Stimulated activated CD4-positive, alpha-beta T cell treated with anti-CD3 and anti-CD28 coated beads, Interleukin-1b, Interleukin-23, amount 100 ng/mL, for 4 hours (primary cell): ENCODE measurements at places on chromosomes 2 and 18.

DNA sequence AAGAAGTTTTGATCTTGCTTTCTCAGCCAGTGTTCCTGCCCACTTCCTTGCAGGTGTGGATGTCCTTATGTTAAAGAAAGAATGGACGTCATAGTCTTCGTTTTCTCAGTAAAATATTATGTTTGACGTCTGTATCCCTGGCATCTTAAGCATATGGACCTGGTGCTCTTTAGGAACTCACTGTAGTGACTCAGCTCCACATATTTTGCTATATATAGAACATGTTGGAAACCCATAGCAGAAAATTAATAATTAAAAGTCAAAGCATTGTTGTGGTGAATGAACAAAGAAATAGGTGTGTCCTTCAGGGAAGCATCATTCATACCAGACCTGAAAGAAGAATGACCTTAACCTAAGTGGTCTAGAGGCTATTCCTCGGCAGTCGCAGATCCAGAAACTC lies 196.1 kb downstream of the MCFD2 start:
- DNase-seq, result no peak

DNA sequence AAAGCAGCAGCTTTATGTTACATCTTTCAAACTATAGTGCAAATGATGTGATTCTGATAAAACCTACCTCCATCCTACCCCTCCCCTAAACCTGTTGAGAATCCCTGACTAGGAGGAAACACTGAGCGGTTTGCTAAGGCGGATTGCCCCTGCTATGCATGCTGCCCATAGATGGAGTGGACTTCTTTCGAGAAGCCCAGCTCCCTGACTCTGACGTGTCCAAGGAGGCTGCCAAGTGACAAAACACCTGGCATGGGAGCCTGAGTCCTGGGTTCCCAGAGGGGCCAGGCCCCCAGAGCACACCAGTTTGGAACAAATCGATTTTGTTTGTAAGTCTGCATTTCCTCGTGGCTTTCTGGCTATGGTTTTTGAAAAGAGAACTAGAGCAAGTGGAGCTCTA lies 1.4 kb upstream of the UXS1 start:
- no peak for DNase-seq

GRCh38 chr2:101038455-101039255 lies 36.6 kb downstream of the RPL31 start:
- no peak for DNase-seq

GRCh38 chr2:160269365-160269764 lies 69.3 kb upstream of the ITGB6 start:
- no peak for DNase-seq

GRCh38 chr18:76538846-76539245 lies 43.8 kb upstream of the ZNF516 start:
- no peak for DNase-seq

- DNase-seq, result no peak
Measured at GRCh38 chr2:57987835-57988573, 58.6 kb upstream of the VRK2 start.

DNA sequence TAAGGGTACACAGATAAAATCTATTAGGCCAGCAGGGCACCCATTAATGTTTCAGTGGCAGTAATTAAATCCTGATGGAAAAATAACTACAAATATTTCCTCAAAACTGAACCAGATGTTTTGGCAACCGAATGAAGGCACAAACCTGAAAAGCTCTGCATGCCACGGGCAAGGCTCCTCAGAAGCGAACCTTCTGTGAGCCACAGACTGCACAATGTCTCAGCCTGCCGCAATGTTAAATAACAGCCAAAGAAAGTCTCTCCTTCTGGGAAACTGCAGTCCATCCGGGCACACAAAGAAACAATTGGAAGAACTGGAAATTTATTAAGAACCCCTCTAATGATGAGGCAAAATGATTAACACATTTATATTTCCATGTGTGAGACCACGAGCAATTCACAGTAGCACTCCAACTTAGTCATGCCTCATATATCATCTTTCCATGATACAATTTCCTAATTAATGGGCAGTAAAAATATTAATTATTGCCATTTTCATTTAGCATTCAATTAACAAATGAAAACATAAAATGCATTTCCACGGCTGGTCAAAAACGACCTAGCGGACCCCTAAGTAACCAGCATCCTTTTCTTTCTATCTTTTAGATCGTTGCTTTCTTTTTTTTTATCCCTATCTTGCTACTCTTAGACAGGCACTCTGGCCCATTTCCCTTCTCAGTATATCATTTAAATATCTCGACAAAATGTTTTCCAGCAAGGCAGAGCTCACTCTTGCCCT lies 237.5 kb downstream of the EPHA4 start:
- no peak for DNase-seq

GRCh38 chr2:20618886-20619521 lies 31.9 kb downstream of the HS1BP3 start:
- no peak for DNase-seq

DNA sequence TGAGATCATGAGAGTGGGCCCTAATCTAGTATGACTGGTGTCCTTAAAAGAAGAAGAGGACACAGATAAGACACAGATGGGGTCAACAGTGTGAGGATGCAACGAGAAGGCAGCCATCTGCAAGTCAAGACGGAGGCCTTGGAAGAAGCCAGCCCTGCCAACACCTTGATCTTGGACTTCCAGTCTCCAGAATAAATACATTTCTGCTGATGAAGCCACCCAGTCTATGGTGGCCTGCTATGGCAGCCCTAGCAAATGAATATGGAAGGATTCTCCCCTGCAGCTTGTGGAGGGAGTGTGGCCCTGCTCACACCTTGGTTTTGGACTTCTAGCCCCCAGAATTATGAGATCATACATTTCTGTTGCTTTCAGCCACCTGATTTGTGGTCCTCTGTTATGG lies 12.3 kb downstream of the CTIF start:
- DNase-seq, result no peak

DNA sequence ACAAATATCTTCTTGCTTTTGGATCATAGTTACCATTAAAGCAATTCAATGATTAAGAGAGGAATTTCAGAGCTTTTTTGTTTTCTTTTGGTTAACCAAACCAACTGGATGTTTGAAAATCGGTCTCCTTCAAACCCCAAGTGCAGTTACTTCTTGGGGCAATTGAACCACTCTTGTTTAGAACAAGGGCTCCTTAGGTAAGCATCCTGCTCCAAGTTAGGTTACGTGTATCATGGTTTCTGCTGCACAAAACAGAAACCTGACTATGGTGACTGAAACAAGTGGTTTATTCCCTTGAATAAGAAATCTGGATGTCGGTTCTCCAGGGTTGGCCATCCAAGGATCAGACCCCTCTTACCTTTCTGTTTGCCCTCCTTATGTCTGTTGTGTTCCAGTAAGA lies 16.1 kb upstream of the LGALSL start:
- DNase-seq, result no peak

DNA sequence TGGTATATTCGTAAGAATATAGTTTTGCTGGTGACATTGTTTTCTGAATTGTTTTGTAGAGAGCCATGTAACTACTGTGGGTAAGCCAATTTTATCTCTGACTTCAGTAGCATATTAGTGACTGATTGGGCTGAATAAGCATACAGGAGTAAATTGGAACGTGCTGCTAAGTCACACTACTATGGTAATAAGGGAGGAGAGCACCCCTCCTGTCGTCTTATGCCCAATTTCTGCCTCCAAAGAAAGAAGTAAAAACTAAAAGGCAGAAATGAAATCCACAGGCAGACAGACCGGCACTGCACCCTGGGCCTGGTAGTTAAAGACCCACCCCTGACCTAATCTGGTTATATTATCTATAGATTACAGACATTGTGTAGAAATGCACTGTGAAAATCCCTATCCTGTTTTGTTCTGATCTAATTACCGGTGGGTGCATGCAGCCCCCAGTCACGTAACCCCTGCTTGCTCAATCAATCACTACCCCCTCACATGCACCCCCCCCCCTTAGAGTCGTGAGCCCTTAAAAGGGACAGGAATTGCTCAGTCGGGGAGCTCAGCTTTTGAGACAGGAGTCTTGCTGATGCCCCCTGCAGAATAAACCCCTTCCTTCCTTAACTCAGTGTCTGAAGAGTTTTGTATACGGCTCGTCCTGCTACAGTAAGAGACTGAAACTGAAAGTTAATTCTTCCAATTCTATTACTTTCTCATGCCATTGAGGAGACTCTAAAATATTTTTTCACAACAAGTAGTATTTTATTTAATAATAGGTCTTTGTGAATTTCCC lies 167.0 kb downstream of the ZNF804A start:
- DNase-seq, result no peak

- DNase-seq, result no peak
Measured at GRCh38 chr2:46315103-46315890, 18.1 kb downstream of the EPAS1 start.

GRCh38 chr2:151325581-151326095 lies 31.8 kb upstream of the TNFAIP6 start:
- DNase-seq, result no peak

- DNase-seq, result no peak
Measured at GRCh38 chr18:36303211-36303844, 5.8 kb downstream of the FHOD3 start.

DNA sequence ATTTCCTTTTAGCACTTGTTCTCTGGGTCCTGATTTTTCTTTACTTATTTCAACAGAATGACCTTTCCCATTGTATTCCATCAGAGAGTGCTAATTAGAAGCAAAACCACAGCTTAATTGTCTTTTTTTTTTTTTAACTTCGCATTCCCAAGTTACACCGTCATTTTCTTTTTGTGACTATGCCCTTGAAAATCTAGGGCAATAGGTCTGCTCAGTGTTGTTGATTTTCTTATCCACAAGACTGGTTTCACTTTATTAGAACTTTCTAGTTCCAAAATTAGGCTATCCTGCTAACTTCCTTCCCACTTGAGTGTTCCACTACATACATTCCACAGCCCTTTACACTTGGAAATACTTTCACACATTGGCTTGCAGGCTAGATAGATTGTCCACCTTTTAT lies 18.7 kb upstream of the ADAM17 start:
- no peak for DNase-seq
